ENCODE measurements at places on chromosomes 5 and 9. TPM values are rescaled to one million over a fixed set of nuclear protein-coding genes. Genes with fewer than 3 reads are reported as not detected.

- DNase-seq = no peak
Observed at GRCh38 chr9:22693156-22693555, 246.5 kb downstream of the DMRTA1 start.

DNA sequence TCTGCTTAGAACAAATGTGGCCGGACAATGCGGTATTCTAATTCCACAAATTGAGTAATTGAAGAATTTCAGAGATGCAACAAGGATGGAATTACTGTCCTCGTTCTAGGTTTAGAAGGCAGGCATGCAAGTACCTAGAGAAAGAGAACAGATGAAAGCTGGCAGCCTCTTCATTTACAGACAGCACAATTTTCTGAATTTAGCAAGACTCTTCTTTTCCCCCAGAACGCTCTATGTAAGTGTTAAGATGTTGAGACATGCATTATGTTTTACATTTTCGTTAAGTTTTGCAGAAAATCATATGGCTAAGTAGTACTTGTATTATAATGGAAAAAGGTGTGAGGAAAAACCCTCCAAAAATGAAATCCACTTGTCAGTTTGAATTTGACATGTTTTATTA lies 259.5 kb upstream of the ARRDC3 start:
- DNase-seq = no peak

DNA sequence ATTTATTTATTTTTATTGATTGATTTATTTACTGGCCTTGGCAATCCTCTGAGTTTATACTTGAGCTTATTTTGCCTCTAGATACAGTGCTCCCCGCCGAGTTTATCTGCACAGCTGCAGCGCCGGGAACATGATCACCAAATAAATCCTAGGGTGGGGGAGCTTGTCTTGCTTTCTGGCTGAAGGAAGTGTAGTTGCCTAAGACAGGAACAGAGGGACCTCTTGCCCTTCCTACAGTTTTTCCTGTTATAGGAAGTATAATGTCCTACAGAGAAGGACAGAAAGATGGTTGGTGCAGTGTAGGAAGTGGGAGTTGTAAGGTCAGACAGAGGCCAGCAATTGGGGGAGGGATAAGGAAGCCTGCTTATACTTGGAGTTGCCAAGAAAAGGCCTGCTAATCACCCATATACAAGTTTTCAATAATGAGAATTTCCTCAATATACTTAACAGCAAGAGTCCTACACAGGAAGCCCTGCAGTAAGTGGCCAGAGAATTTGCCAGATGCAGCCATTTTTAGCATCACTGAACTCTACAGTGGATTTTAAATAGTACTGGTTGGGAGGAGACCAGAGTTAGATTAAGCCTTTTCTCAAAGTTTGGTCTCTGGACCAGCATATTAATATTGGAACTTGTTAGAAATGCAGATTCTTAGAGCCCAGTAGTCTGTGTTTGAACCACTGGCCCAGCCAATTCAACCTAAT lies 7.7 kb downstream of the AOPEP start:
- DNase-seq = peak; percentile 11

DNA sequence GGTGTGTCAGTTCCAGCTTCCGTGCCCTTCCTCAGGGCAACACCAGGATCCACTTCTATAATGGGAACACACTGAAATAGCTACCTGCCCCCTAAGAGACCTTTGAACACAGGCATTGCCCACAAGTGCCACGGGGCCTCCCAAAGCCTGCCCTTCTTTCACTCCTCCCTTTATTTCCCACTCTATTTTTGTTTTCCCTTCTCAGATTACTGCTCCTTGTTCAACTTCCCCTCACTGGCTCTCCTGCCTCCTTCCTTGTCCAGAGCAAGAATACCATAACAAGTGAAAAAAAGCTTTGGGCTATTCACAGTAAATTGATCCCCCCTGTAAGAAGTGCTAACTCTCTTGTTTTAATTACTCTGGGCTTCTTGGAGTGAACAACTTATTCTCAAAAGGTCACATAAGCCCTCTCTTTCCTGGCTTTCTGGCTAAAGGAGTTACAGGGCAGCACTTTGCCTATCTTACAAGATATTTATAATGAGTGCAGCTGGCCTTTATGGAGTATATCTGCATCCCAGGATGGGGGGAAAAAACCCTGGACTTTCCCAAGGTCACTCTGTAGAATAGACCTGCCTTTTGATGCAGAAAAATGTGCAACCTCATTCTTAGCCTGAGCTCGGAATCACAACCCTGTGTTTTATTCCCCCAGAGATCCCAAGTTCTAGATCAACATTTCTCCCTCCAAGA lies 11.3 kb downstream of the CTXN3 start:
- DNase-seq = no peak

DNA sequence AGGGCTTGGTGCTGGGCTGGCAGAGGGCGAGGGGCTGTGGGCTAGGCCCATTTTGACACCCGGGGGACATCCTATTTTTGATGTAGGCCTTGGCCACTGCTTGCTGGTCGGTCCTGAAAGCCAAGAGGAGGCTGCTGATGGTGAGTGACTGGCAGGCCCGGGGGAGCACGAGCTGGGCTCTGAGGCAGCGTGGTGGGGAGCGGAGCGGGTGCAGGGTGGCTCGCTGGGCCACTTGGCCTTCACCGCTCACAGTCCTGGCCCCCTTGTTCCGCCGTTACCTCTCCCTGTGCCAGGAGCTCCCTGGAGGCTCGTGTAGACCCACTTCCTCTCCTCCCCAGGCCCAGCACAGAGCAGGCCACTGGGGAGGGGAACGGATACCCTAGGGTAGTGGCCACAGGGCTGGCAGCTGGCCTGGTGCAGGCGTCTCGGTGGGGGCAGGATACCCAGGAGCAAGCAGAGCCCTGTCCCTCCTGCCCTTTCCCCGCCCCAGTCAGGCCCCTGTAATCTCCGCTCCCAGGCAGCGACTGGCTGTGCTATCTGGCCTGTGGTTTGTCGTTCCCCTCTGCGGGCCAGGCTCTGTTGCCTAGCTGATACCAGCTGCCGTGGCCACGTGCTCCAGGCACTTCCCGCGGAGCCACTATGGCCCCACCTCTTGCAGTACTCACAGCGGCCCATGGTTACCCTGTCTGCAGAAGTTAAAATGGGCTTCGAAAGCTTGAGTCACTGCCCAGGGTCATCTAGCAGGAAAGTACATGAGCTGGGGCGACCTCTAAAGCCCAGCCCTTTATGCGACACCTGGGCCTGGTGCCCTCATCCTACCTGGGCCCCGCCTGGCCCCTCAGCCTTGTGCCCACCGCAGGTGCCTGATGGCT lies 11.7 kb upstream of the DOLPP1 start:
- peak; percentile 83 for DNase-seq

GRCh38 chr9:105881654-105882349 lies 187.5 kb downstream of the TMEM38B start:
- DNase-seq = peak; percentile 44

DNA sequence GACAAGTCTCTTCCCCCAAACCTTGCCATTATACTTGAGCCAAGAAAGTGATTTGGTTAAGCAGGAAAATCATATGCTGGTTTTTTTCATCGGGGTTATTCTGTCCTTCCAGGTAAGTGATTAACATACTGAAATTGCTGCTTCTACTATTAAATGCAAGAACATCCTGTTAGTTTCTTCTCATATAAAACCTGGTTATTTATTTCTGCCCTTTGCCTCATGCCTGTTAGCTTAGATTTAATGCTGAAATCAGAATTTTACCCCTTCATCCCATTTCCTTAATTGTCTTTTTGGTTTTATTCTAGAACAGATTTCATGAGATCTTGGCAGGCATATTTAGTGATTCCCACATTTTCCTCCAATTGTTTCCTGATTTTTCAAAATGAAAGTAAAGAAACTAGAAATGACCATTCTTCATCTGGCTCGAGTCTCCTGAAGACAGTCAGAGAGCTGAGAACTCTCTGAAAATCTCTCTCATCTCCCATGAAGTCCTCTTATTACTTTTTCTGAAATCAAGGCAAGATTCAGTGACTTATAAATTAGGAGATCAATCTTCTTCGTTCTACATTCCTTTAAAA lies 132.9 kb downstream of the NFIB start:
- DNase-seq = no peak

DNA sequence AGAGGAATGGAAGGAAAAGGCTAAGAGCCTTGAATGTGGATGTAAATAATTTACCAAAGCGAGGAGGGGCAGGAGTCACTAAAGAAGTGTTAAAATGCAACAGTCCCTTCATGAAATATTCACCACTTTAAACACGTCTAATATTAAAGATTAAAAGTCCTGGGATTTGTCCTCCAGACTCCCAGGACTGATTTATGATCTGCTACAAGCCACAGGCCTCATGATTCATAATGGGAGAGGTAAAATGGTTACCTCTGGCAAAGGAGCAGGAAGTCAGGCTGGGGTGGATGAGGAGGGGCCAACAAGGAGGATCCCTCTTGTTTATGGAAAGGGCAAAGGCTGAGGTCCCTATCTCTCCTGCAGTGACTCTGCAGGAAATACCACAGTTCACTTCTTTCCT lies 292.4 kb downstream of the TRIM32 start:
- no peak for DNase-seq

DNA sequence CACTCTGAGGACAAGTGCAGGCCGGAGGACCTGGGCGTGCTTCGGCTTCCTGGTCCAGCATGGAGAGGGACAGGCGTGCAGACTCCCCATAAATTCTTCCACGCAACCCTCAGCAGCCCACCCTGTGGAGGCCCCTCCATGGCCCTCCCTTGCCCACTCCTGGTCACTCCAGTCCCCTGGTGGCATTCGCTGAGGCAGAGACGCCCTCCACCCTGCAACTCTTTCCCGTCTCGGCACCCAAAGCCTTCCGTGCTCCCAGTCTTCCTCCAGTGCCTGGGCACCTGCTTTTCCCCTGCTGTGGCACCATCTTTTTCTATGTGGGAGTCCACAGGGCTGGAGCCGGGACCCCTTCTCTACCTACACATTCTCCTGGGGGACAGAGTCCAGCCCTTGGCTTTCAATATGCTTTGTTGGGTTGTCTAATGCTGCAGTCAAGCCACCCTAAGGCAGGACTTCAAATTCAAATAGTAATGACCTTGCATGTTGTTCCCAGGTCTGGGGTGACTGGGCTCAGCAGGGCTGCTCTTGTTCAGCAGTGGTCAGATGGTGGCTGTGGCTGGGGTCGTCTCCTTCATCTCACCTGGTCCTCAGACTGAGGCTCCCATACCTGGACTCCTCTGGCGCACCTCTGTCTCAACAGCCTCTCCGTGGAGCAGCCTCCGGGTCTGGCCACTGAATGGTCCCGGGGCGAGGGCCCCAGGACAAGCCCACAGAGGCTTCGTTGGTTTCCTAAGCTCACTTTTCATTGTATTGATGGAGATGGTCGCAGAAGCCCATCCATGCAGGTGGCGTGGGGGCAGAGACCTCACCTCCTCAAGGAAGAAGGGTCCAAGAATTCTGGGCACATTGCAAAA lies 15.2 kb downstream of the MRPL36 start:
- no peak for DNase-seq

GRCh38 chr5:27511061-27511460 lies 472.7 kb upstream of the CDH9 start:
- no peak for DNase-seq

GRCh38 chr5:148653291-148653835 lies 964 bp downstream of the HTR4 start:
- no peak for DNase-seq

- DNase-seq = peak; percentile 61
Observed at GRCh38 chr9:131423171-131423581, 29.3 kb downstream of the PRRC2B start.

- DNase-seq = no peak
Observed at GRCh38 chr9:101369884-101370531, 14.8 kb downstream of the BAAT start.

DNA sequence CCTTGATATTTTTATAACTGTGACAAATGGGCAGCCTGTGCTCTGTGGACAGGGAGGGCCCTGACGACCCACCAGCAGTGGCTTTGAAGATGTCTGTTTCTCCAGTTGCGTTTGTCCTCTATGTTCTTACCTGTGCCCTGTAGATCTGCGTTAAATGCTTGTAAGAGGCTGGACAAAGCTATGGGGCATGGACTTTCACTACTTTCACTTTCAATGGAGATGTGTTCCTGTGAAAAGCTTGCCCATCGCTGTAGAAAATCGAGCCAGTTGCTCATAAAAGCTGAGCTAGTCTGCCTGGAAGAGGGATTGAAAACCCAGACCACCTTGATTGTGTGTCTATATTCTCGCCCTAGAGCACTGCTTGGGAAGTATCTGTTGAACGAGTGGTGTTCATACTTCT lies 74.1 kb downstream of the PSAT1 start:
- DNase-seq = no peak

GRCh38 chr5:663436-664342 lies 29.5 kb downstream of the TPPP start:
- DNase-seq = no peak

- DNase-seq = no peak
Observed at GRCh38 chr9:113658545-113658895, 195.0 kb downstream of the RGS3 start.

DNA sequence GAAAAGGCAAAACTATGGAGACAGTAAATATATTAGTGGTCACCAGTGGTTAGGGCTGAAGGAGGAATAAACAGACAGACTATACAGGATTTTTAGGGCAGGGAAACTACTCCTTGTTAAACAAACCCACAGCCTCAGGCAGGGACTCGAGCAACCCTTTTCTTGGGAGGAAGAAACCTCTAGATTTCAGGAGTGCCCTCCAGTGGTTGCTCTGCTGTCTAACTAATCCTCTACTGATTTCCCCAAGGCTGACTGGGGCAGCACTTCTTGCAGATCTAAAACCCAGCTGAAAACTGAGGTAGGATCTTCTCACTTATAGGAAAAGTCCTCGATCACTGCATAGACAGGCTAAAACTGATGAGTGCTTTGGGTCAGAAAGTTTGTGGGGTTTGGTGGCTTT lies 176.8 kb downstream of the ISOC1 start:
- no peak for DNase-seq

TMED7 gene
- 100 TPM for total RNA-seq

ANKDD1B gene
- 0.10 TPM for total RNA-seq

SLC46A2 gene
- 0.42 TPM for total RNA-seq

EFNA5 gene
- 37.0 TPM for total RNA-seq

VCAN gene
- total RNA-seq = 10.6 TPM

PCDHGA1 gene
- total RNA-seq = 2.9 TPM

CYSRT1 gene
- total RNA-seq = not detected

ADAMTS2 gene
- 1.7 TPM for total RNA-seq

SLC6A3 gene
- 0.18 TPM for total RNA-seq

ST6GALNAC6 gene
- total RNA-seq = 49.2 TPM

ADAMTSL2 gene
- total RNA-seq = 3.1 TPM

HMMR gene
- 0.30 TPM for total RNA-seq

PAPPA gene
- total RNA-seq = 1.3 TPM

All from heart right ventricle (tissue), 16 donors.